ENCODE measurements at places on chromosomes 16 and 17. TPM values are rescaled to one million over a fixed set of nuclear protein-coding genes. Genes with fewer than 3 reads are reported as not detected.

GJC1 gene
- 9.4 TPM for total RNA-seq

NGFR gene
- total RNA-seq, result 0.15 TPM

GDPD1 gene
- 2.6 TPM for total RNA-seq

WNK4 gene
- total RNA-seq, result 0.55 TPM

CCL4 gene
- 1,703 TPM for total RNA-seq

PERCC1 gene
- 0.48 TPM for total RNA-seq

HSF4 gene
- 11.6 TPM for total RNA-seq

DNA sequence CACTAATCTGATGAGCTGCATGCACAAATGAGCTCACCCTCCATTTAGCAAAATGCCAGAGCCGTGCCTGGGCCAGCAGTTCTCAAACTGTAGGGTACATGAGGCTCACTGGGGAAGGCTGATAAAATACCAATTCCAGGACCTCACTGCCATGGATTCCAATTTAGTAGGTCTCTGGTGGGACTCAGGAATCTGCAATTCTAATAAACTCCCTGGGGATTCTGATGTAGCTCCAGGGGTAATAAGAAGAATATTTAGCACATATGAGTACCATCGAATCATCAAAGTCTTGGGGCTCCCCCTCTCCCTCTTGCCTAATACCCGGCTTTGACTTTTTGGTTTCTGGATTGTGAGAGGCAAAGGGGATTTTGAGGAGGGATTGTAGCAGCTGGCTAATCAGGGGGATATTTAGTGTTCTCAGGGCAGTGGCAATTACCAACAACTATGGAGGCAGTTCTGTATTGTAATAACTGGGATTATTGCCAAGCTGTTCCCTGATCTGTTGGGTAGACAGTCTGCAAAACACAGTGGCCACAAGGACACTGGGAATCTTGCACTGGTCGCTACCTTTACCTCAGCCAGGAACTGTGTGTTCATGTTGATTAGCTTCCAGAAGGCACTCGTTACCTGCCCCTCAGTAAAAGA lies 140.4 kb downstream of the SHISA9 start:
- no peak overlapping the region for H3K27ac ChIP-seq
- DNase-seq, result no peak
- H3K4me1 ChIP-seq, result no peaks in the 10 kb centered on the region
- H3K4me3 ChIP-seq, result no peak overlapping the region

GRCh38 chr16:12459391-12460063 lies 344.2 kb downstream of the CPPED1 start:
- no peak for DNase-seq
- H3K4me1 ChIP-seq, result peaks cover 3% of the 10 kb centered on the region
- H3K36me3 ChIP-seq, result no peaks in the 10 kb centered on the region
- no peak overlapping the region for H3K4me3 ChIP-seq
- no peaks in the 10 kb centered on the region for H3K27me3 ChIP-seq

GRCh38 chr16:58197314-58198012 lies 443 bp downstream of the CSNK2A2 start:
- no peaks in the 10 kb centered on the region for H3K27me3 ChIP-seq
- peak; percentile 19 for DNase-seq
- H3K4me1 ChIP-seq, result peaks cover 30% of the 10 kb centered on the region
- peaks cover 15% of the 10 kb centered on the region for H3K36me3 ChIP-seq
- H3K4me3 ChIP-seq, result peak overlapping the region; percentile 61
- peak overlapping the region; percentile 48 for H3K27ac ChIP-seq

GRCh38 chr16:1688807-1689560 lies 10.9 kb downstream of the JPT2 start:
- no peak overlapping the region for H3K4me3 ChIP-seq
- no peak for DNase-seq
- H3K27ac ChIP-seq, result no peak overlapping the region
- H3K4me1 ChIP-seq, result no peaks in the 10 kb centered on the region
- H3K36me3 ChIP-seq, result peaks cover 39% of the 10 kb centered on the region

DNA sequence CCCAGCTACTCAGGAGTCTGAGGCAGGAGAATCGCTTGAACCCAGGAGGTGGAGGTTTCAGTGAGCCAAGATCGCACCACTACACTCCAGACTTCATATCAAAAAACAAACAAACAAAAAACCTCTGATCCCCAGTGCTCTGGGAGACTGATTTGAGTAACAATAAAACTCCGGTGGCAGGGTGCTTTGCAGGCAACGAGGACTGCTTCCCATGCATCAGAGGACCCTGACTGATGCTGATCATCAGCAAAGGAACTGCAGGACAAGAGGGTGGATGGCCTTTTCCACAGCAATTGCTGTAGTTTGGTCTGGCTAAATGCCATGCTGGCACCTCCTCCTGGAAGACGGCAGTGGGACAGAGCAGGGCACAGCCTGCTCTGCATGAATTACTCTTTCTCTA lies 6.4 kb upstream of the SLC39A11 start:
- H3K27me3 ChIP-seq, result no peaks in the 10 kb centered on the region
- no peak overlapping the region for H3K27ac ChIP-seq
- H3K4me3 ChIP-seq, result no peak overlapping the region
- no peak for DNase-seq

DNA sequence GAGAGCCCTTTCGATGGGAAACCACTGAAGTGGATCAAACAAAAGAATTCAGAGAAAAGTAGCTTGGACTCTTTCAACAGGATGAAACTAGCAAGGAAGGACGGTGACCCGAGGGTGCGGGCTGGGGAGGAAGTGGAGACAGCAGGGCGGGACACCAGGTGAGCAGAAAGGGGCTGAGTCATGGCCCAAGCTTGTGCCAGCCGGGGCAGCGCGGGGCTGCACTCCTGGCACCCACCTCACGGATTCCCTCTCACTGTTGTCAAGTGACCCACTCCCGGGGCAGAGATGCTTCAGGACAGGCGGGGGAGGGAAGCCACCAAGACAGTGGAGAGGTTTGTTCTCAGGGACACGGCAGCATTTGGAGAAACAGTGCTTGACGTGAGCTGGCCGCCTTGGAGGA lies 10.7 kb upstream of the RNF222 start:
- H3K27ac ChIP-seq, result no peak overlapping the region
- no peaks in the 10 kb centered on the region for H3K36me3 ChIP-seq
- H3K27me3 ChIP-seq, result no peaks in the 10 kb centered on the region
- H3K4me1 ChIP-seq, result peaks cover 10% of the 10 kb centered on the region
- no peak overlapping the region for H3K4me3 ChIP-seq
- no peak for DNase-seq

DNA sequence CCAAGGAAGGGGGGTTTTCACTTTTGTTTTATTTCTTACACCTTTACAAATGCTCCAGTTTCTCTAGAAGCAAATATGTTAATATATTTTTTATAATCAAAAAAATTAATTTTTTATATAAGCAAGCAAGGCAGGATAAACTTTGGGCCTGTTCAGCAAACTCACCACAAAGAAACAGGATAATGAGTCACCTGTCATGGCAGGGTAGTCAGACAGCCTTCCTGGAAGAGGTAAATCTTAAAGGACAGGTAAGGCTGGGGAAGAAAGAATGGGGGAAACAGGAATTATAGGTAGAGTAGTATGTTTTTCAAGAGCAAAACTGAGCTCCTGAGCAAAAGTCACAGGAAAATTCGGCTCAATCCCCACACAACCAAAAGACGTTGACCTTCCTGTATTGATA lies 186.3 kb upstream of the SOX9 start:
- DNase-seq, result no peak
- H3K4me1 ChIP-seq, result no peaks in the 10 kb centered on the region
- H3K4me3 ChIP-seq, result no peak overlapping the region

GRCh38 chr17:6823011-6823442 lies 8.5 kb downstream of the TEKT1 start:
- H3K36me3 ChIP-seq, result no peaks in the 10 kb centered on the region
- H3K4me1 ChIP-seq, result no peaks in the 10 kb centered on the region
- H3K27me3 ChIP-seq, result no peaks in the 10 kb centered on the region
- H3K27ac ChIP-seq, result no peak overlapping the region
- no peak for DNase-seq
